ENCODE measurements at places on chromosomes 2 and 18. TPM values are rescaled to one million over a fixed set of nuclear protein-coding genes. Genes with fewer than 3 reads are reported as not detected.

Gene KCNE4
- total RNA-seq, result not detected

Gene HSBP1L1
- total RNA-seq, result 14.8 TPM

Gene FAM237A
- total RNA-seq, result not detected

Gene FEV
- not detected for total RNA-seq

Gene MLPH
- not detected for total RNA-seq

Gene SCYGR8
- total RNA-seq, result not detected

Gene GREB1
- 0.38 TPM for total RNA-seq

Gene KCNG3
- total RNA-seq, result 0.30 TPM

Gene PTPN4
- total RNA-seq, result 28.4 TPM

Gene MC4R
- total RNA-seq, result not detected

Gene OSBPL1A
- 2.4 TPM for total RNA-seq

Gene POTEJ
- not detected for total RNA-seq

Gene NXPH2
- not detected for total RNA-seq

Gene PROKR1
- not detected for total RNA-seq

Gene SFT2D3
- 3.1 TPM for total RNA-seq

Gene ZSWIM2
- not detected for total RNA-seq

Gene OR6B2
- not detected for total RNA-seq

Gene GKN1
- not detected for total RNA-seq

Gene SP140
- total RNA-seq, result 98.8 TPM

Gene SNRPD1
- 133 TPM for total RNA-seq

Gene DNAJC27
- total RNA-seq, result 5.3 TPM

Gene CHRNA1
- not detected for total RNA-seq

Gene DQX1
- 0.45 TPM for total RNA-seq

Gene UGT1A3
- total RNA-seq, result not detected

Gene SERPINB2
- total RNA-seq, result not detected

Gene SERPINB12
- not detected for total RNA-seq

Gene SLC14A1
- 0.26 TPM for total RNA-seq

Gene IL36A
- not detected for total RNA-seq

Gene EML6
- 0.38 TPM for total RNA-seq

Gene TUBB8B
- total RNA-seq, result not detected

Gene ANKRD29
- total RNA-seq, result not detected

Gene CCDC148
- total RNA-seq, result not detected

Gene FNDC4
- not detected for total RNA-seq

Gene SEPTIN10
- 2.3 TPM for total RNA-seq

Gene AMMECR1L
- total RNA-seq, result 13.1 TPM

Gene RNF103
- 11.8 TPM for total RNA-seq

Gene MSH2
- 43.3 TPM for total RNA-seq

Gene KIF1A
- 8.4 TPM for total RNA-seq

Gene ERLEC1
- 18.5 TPM for total RNA-seq

Gene TMEM18
- 25.1 TPM for total RNA-seq

Gene IL1B
- total RNA-seq, result not detected

Gene OXER1
- 0.14 TPM for total RNA-seq

Gene SERPINB11
- total RNA-seq, result not detected

Gene ITGA6
- 16.5 TPM for total RNA-seq

Gene SLC4A3
- not detected for total RNA-seq

Gene MRO
- total RNA-seq, result not detected

Gene SLC30A3
- 0.67 TPM for total RNA-seq

Gene MTHFD2
- 692 TPM for total RNA-seq

Gene CHRND
- not detected for total RNA-seq

Gene TCF7L1
- not detected for total RNA-seq

Gene UGT1A8
- total RNA-seq, result not detected

Gene PGAP1
- 29.3 TPM for total RNA-seq

Gene PSMD14
- 76.2 TPM for total RNA-seq

Data from activated naive CD4-positive, alpha-beta T cell treated with anti-CD3 and anti-CD28 coated beads for 36 hours (primary cell).